Right hindlimb (tissue), 1 donor: ENCODE measurements at places on chromosomes 1 and 21.
A peak's percentile ranks its signal among the peaks of the same experiment; 100 is the strongest.

DNA sequence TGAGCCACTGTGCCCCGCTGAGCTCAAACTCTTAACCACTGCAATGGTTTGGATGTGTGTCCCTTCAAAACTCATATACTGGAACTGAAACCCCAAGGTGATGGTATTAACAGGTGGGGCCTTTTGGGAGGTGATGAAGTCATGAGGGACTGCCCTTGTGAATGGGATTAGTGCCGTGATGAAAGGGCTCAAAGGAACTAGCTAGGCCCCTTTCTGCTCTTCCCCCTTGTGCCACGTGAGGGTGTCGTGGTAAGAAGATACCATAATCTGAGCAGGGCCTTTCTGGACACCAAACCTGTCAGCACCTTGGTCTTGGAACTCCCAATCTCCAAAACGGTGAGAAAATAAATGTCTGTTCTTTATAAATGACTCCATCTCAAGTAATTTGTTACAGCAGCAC, 45.5 kb upstream of the SPOCD1 start:
- no peak for DNase-seq

DNA sequence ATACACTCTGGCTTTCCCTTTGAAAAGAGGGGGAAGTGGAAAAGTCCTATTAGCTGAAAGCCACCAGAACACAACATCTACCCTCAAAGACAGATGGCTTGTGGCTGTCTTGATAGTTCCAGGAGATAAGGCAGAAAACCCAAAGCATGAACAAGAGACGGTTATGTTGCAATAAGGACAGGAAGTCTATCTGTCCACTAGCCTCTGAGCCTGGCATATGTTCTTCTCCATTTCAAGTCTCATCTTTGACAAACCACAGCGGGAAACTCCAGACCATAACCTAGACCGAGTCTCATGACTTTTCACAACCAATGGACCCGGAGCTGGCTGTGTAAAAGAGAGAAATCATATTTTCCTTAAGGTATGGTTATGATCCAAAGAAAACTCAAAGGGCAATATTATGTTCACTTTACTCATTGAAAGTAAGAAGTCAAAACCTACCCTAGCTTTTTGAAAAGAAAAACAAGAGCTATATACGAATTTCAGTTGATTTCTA, 33.8 kb downstream of the DUSP10 start:
- no peak for DNase-seq

- peak; percentile 75 for DNase-seq
Observed at GRCh38 chr21:29737186-29737585, 202.6 kb downstream of the GRIK1 start.

GRCh38 chr1:231619257-231619634, 7.3 kb upstream of the DISC1 start:
- DNase-seq, result no peak

- DNase-seq, result no peak
Observed at GRCh38 chr1:242886137-242886536, 361.6 kb upstream of the PLD5 start.

DNA sequence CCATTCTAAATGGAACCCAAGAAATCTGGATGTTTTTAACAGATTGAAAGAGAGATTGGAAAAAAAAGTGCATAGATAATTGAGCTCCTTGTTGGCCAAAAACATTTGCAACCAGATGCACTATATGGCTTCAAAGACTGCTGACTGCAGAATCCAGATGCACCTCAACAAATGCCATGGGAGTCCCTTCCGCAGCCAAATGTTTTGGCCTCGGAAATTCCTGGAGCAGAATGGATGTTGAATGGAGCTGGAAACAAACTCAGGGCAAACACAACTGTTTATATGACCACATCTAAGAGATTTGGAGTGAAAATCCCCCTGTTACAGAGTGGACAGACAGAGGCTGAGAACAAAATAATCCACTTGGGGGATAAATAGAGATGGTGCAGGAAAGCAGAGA, 285.0 kb upstream of the NFIA start:
- peak; percentile 85 for DNase-seq

DNA sequence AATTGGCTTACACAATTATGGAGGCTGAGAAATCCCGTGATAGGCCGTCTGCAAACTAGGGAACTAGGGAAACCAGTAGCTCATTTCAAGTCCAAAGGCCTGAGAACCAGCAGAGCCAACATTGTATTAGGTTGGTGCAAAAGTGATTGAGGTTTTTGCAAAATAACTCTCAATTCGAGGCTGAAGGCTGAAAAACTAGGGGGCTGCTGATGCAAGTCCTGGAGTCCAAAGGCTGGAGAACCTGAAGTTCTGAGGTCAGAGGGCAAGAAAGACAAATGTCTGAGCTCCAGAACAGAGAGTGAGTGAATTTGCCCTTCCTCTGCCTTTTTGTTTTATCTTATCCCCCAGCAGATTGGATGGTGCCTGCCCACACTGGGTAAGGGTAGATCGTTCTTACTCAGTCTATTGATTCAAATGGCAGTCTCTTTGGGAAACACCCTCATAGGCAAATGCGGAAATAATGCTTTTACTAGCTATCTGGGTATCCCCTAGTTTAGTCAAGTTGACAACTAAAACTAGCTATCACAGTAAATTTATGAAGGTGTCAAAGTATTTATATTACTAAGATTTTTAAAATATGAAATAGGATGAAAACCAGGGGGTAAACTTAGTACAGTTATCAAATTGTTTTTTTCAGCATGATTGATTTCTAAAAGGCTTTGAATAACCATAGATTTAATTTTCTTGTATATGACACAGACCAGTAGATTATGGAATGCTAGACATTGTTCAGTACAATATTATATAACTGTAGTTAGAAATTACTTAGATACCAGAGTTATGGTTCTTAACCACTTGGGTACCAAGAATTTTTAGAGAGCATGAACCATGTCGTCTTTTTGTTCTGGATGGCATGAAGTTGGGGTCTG, 15.4 kb downstream of the RABGAP1L start:
- DNase-seq, result no peak

GRCh38 chr1:207581496-207582153, 63.3 kb upstream of the CR1L start:
- DNase-seq, result no peak

DNA sequence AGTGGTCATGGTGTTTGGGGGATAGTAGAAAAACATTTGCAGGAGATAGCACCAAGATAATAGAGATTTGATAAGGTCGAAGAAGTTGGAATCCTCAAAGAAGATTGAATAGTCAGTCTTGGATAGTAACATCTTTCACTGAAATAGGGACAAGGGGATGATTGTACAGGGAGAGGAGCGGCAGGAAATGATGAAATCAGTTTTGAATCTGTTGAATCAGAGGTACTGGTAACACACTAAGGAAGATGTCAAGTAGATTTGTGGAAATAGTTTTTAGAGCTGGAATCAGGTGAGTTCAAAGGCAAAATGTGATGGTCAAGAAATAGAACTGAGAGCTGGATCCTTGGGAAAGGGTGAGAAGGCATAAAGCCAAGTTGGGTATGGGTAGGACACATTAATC, 26.5 kb downstream of the CAP1 start:
- no peak for DNase-seq

DNA sequence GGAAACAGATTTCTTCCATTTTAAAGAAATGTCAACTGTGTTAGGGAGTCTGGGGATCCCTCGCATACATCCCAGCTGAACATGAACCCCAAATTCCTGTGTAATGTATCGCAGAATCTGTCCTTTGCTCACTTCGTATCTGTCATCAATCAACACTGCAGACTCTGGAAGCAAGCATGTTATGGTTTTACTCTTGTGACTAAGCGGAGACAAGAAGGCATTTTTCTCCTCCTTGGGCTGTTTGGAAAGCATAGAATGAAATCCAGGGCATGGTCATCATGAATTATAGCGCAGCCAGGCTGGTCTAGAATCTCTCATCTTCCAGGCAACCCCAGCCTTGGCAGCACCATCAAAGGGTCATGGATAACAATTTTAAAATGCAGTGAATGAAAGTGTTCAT, 290.2 kb downstream of the KIF26B start:
- no peak for DNase-seq

GRCh38 chr1:18794561-18794960, 64.9 kb downstream of the TAS1R2 start:
- no peak for DNase-seq

- no peak for DNase-seq
Observed at GRCh38 chr21:38280867-38281266, 24.1 kb downstream of the KCNJ15 start.

- DNase-seq, result no peak
Observed at GRCh38 chr1:203706444-203706843, 58.5 kb upstream of the LAX1 start.

GRCh38 chr1:240956020-240956419, 344.1 kb upstream of the GREM2 start:
- no peak for DNase-seq

DNA sequence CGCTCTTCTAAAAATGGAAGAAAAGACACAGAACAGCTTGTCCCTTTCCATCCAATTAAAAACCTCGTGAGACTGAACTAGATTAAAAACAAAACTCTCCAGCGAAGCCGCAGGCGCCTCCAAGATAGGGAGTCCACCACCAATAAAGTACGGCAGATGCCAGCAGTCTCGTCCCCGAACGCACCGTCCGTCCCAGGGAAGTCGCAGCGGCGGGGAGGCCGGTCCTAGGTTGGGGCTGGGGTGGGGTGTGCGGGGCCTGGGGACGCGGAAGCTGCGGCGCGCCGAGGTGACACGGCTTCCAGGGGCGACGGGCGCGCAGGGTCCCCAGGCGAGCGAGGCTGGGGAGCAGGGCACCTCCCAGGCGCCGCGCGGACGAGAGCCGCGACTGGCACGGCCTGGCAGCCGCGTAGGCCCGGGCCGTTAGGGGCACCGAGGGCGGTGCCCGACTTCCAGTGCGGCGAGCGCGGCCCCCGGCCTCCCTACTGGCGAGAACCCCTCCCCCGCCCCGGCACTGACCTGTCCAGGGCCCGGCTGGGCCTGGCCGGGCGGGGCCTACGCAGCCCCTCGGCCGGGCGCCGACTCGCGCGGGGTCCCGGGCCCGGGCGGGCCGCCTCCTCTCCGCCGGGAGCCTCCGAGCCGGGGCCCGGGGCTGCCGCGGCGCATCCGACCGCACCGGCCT, 28.3 kb upstream of the A3GALT2 start:
- peak; percentile 60 for DNase-seq

DNA sequence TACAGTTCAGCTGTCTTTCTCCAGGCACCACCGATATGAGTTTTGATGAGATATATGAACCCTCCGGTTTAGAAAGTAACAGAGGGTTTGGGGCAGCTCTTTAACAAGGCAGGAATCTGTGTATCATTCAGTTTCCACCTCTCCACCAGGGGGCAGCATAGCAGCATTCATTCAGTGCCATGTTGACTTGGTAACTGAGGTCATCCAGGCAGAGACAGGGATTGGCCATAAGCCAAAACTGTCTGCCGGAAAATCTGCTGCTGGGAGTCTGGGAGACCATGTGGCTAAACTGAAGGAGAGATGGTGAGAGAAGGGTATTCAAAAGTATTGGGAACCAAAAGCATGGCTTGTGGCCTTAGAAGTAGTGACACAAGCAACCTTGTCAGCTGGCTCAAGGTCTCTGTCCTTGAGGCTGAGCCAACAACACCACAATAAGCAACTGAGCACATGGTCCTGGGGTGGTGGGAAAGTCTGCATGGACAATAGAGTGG, 98.5 kb downstream of the LMX1A start:
- DNase-seq, result peak; percentile 54

DNA sequence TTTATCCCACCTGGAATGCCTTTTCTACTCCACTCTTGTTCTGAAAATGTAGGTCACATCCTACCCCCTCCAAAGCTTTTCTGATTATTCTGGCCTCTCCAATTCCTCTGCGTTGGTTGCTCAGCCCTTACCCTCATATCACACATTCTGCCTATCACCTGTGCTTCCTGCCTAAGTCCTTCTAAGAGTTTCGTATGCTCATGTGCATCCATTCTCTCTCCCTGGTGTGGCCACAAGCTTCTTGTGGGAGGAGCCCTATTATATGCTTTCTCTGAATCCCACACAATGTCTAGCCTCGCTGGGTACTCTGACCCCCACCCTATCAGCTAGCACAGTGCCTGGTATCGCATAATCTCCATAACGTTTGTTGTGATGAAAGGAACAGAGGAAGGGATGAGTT, 54.2 kb downstream of the CD58 start:
- no peak for DNase-seq

GRCh38 chr1:214492401-214493075, 58.9 kb downstream of the PTPN14 start:
- no peak for DNase-seq

DNA sequence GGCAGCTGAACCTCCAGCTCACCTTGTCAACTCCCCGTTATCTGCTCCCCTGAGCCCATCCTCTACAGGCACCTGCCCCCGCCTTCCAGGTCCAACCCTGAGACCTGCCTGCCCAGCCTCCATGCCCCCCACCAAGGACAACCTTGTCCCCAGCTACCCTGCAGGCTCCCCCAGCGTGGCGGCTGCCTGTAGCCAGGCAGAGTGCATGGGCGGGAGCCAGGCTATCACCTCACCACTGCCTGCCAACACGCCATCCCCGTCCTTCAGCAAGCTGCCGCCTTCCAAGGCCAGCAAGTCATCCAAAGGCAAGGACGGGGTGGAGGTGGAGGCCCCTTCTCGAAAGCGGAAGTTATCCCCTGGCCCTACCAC, 3.0 kb upstream of the CYB561D1 start:
- no peak for DNase-seq

DNA sequence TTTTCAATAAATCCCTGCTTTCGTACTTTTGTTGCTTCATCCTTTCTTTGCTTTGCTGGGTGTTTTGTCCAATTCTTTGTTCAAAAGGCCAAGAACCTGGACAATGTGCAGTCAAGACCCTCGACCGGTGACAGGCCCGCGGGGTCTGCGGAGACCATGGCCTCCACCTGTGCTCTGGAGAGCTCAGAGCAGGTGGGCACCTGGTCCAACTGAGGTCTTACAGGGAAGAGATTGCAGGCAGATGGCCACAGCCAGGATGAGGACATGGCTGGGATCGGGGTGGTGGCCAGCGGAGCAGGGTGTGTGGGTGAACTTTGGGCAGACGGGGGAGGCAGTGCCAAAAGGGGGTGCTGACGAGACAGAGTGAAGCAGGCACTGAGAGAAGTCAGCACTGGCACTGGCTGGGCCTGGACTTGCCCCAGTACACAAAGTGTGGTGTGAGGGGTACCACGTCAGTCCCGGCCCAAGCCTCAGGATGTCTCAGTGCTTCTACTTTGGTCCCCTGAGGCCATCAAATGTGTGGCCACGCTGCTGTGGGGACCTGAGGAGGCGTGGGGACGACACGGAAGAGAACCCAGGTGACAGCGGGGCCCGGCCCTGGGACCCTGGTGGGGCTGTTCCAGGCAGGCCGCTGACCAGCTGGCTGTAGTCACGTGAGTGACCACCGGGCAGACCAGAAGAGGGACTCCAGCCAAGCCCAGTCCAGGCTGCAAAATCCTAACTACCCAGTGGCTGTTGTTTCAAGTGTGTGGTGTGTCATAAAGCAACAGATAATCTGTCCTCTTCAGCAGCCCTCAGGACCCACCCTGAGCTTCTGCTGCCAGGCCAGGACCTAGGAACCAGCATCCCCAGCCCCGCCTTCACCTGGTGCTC, 10.4 kb upstream of the CCDC27 start:
- no peak for DNase-seq

GRCh38 chr1:24364975-24365678, 46.0 kb downstream of the GRHL3 start:
- DNase-seq, result no peak
